ENCODE measurements at places on chromosomes 6 and 20. TPM values are rescaled to one million over a fixed set of nuclear protein-coding genes. Genes with fewer than 3 reads are reported as not detected.

DNA sequence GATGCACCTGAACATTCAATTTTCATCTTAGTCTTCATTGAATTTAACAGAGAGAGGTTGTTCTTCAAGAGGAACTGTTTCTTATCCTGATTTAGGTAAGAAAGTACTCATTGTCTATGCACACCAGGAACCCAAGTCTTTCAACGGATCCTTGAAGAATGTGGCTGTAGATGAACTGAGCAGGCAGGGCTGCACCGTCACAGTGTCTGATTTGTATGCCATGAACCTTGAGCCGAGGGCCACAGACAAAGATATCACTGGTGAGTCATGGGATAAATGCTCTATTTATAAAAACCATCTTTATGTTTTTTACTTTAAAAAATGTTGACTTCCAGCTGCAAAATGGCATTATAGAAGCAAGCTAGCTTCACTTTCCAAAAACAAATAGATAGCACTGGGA lies 10.2 kb downstream of the NQO2 start:
- no peaks in the 10 kb centered on the region for H3K4me1 ChIP-seq
- H3K4me3 ChIP-seq, result no peak overlapping the region
- H3K36me3 ChIP-seq, result peaks cover 18% of the 10 kb centered on the region
- no peaks in the 10 kb centered on the region for H3K27me3 ChIP-seq
- DNase-seq, result no peak

- no peak overlapping the region for H3K27ac ChIP-seq
- DNase-seq, result no peak
- no peaks in the 10 kb centered on the region for H3K36me3 ChIP-seq
- H3K27me3 ChIP-seq, result no peaks in the 10 kb centered on the region
- H3K4me3 ChIP-seq, result no peak overlapping the region
Observed at GRCh38 chr6:129114636-129115391, 231.9 kb downstream of the LAMA2 start.

GRCh38 chr20:39961637-39962244 lies 727.3 kb downstream of the MAFB start:
- H3K27me3 ChIP-seq, result no peaks in the 10 kb centered on the region
- H3K4me1 ChIP-seq, result peaks cover 15% of the 10 kb centered on the region
- no peak overlapping the region for H3K4me3 ChIP-seq
- DNase-seq, result no peak

DNA sequence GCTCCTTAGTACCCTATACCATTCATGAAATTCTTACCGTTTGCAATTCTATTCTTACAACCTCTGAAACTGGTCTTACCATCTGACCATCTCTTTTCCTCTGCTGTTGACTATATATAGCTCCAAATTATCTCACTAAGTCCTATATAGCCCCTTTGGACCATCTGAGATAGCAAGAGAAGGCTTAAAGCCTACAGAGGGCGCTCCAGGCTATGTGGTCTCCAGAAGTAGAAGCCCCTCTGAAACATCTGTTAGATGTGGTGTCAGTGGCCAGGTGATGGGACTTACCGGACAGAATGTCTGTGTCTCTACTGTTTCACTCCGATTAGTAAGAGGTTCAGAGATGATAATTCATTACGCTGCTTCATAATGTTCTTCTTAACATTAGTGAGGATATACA lies 140.7 kb upstream of the BMP2 start:
- H3K27me3 ChIP-seq, result no peaks in the 10 kb centered on the region
- H3K36me3 ChIP-seq, result no peaks in the 10 kb centered on the region
- H3K4me1 ChIP-seq, result no peaks in the 10 kb centered on the region
- no peak overlapping the region for H3K27ac ChIP-seq
- no peak for DNase-seq
- no peak overlapping the region for H3K4me3 ChIP-seq

The TAP1 gene
- 23.5 TPM for total RNA-seq

The CLVS2 gene
- total RNA-seq, result 2.8 TPM

DNA sequence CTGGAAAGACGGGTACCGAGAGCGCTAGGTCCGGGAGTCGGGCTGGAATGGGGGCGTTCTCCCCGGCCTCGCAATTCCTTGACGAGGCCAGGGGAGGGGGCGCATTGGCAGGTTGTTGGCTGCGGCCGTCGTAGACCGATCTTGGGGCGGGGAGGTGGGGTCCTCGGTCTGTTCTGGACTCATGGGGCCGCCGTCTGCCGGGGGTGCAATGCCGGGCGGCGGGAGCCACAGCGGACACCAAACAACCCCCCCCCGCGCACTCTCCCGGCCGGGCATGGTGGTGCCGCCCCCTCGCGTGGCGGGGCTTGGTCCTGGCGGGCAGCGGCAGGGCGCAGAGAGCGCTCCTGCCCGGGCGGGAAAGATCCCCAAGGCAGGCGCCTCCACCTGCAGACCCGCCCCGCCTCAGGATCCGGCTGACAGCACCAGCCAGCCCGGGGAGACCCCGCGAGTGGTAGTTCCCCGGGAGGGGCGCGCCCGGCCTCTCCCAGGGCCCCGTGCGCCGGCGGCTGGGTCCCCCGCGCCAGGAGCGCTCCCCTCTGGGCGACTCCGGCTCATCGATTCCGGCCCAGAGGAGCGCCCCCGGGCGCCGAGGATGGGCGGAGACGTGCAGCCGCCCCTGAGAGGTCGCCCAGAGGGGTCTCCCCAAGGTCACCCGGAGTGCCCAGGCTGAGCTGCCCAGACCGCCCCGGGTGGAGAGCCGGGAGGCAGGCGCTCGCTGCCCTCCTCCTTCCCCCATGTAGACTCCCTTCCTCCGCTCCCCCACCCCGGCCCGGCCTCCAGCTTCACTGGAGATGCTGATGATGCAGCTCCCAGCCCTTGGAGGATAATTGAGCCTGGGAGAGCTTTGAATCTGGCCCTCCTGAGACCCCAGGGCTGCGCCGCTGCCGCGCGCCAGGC lies 709 bp downstream of the PPP1R16B start:
- peaks cover 16% of the 10 kb centered on the region for H3K4me1 ChIP-seq
- peaks cover 53% of the 10 kb centered on the region for H3K27me3 ChIP-seq
- no peak for DNase-seq
- H3K4me3 ChIP-seq, result peak overlapping the region; percentile 22
- no peaks in the 10 kb centered on the region for H3K36me3 ChIP-seq
- H3K27ac ChIP-seq, result peak overlapping the region; percentile 56

- no peak overlapping the region for H3K27ac ChIP-seq
- H3K4me1 ChIP-seq, result peaks cover 11% of the 10 kb centered on the region
- no peak for DNase-seq
- H3K36me3 ChIP-seq, result no peaks in the 10 kb centered on the region
- H3K27me3 ChIP-seq, result no peaks in the 10 kb centered on the region
Observed at GRCh38 chr20:48832405-48832730, 4.6 kb upstream of the PREX1 start.

- no peak overlapping the region for H3K27ac ChIP-seq
- H3K4me3 ChIP-seq, result no peak overlapping the region
- no peaks in the 10 kb centered on the region for H3K4me1 ChIP-seq
- no peak for DNase-seq
Observed at GRCh38 chr6:47709160-47709559, 10.8 kb downstream of the ADGRF4 start.

DNA sequence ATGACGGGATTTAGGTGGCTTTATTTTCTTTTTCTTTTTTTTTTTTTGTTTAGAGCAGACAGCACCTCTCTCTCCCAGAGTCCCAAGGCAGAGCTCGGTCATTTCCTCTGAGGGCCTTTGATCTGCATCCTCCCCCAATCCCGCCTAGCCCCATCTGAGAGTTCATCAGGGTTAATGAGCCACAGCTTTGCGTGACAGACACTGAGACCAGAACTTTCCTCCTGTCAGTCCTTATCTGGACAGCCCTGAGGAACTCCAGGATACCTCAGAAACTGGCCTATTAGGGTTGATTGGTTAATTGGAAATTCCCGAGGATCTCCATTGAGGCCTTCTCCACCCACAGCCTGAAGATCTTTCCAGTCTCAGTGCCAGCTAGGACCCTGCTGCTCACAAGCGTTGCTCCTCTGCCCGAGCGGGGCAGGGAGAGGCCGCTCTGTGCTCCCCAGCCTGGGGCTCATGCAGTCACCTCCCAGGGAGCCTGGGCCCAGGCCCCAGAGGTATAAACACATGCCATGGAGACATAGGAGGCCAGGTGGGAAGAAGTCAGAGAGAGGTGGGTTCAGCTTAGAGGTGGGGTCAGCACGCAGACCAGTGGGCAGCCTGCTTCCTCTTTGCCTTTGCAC lies 1.4 kb upstream of the LRRN4 start:
- no peak overlapping the region for H3K4me3 ChIP-seq
- no peaks in the 10 kb centered on the region for H3K4me1 ChIP-seq
- peaks cover 60% of the 10 kb centered on the region for H3K27me3 ChIP-seq
- H3K36me3 ChIP-seq, result no peaks in the 10 kb centered on the region
- H3K27ac ChIP-seq, result no peak overlapping the region
- no peak for DNase-seq

DNA sequence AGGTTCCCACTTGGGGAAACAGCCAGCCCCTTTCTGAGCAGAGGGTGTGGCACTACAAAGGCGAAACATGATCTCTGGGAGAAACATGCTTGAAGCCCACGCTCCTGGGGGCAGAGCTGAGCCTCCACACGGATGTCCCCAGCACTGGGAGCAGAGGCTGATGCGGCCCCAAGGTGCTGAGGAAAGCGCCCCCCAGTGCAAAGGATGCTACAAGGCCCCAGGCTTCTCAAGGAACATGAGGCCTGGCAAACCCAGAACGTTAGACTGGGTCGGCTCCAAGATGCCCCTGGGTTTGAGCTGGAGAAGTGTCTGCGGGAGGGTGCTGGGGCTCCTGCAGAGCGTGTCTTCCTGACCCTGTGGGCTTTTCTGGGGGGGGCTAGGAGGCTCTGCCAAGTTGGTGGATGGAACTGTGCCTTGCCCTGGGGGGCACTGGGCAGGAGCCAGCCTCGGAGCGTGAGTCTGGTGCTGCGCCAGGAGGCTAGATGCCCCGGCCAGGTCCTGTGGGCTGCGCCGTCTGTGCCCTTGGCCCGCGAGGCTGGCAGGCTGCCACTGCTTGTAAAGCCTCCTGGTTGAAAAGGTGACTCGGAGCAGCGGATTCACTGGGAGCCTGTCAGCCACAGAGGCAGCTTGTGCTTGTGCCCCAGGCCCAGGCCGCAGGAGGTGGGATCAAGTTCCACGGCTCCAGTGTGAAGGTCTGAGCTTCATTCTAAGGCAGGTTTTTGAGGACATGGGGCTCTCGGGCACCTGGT lies 8.1 kb downstream of the SYNJ2 start:
- no peaks in the 10 kb centered on the region for H3K36me3 ChIP-seq
- peak; percentile 90 for DNase-seq
- peaks cover 35% of the 10 kb centered on the region for H3K4me1 ChIP-seq
- H3K4me3 ChIP-seq, result no peak overlapping the region
- H3K27me3 ChIP-seq, result no peaks in the 10 kb centered on the region

DNA sequence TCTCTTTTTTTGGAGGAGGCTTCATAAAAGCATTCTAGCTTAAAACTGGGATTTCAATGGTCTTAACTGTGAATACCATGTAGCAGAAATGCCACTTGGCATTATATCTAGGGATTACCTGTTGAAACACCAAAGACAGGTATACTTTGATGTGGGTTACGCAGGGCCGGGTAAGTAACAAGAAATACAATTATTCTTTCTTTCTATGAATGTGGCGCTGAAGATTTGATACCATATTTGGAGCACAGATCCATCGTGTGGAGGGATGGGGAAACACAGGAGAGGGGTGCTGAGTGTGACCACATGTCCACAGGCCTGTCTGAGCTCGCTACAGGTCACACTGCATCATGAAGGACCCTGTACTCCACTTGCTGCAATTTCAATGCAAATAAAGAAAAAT lies 257.8 kb downstream of the GMPR start:
- H3K36me3 ChIP-seq, result no peaks in the 10 kb centered on the region
- H3K27me3 ChIP-seq, result no peaks in the 10 kb centered on the region
- peaks cover 23% of the 10 kb centered on the region for H3K4me1 ChIP-seq
- no peak overlapping the region for H3K4me3 ChIP-seq
- no peak for DNase-seq
